Naive B cell (primary cell): ENCODE measurements at places on chromosomes 3 and 15. TPM values are rescaled to one million over a fixed set of nuclear protein-coding genes. Genes with fewer than 3 reads are reported as not detected.

DLL4 gene
- polyA plus RNA-seq, result not detected

P2RY13 gene
- polyA plus RNA-seq, result 0.17 TPM

ALCAM gene
- polyA plus RNA-seq, result 18.1 TPM

- H3K36me3 ChIP-seq, result no peaks in the 10 kb centered on the region
- H3K4me1 ChIP-seq, result peaks cover 35% of the 10 kb centered on the region
- H3K4me3 ChIP-seq, result peak within 1 kb of the TSS; percentile 87
- H3K27ac ChIP-seq, result peak within 1 kb of the TSS; percentile 95
- no peaks in the 10 kb centered on the region for H3K27me3 ChIP-seq
Observed at GRCh38 chr15:76994971-76995945, at the start of gene PSTPIP1. PSTPIP1 (plus strand) TSS chr15:76995126; CDS start chr15:76995574, 448 bp downstream.

DNA sequence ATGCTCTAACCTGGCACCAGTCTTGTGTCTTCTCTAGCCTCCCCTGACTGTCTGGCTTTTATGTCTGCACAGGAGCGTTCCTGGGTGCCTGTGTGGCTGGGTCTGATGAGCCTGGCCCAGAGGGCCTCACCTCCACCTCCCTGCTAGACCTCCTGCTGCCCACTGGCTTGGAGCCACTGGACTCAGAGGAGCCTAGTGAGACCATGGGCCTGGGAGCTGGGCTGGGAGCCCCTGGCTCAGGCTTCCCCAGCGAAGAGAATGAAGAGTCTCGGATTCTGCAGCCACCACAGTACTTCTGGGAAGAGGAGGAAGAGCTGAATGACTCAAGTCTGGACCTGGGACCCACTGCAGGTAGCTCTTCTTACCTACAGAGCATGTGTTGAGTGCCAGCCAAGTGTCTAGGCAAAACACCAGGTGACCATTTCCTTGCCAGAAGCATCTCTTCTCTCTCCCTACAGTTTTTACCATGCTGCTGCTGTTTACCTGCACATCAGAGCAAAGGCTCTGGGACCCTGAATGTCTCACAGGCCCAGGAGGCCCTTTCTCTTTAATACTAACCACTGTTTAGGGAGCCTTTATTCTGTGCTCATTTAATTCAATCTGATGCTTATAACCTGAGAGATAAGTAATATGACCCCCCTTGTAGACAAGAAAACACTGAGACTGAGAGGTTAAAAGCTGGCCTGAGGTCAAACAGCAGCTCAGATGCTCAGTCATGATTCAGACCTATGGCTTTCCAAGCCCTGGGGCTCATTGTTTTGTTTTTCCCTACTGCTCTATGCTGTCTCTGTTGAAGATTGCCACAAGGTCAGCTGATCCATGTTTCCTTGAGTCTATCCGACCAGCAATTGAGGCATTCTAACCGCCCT, 10.4 kb downstream of the PODXL2 start:
- no peak overlapping the region for H3K27ac ChIP-seq
- no peaks in the 10 kb centered on the region for H3K36me3 ChIP-seq
- H3K27me3 ChIP-seq, result no peaks in the 10 kb centered on the region
- DNase-seq, result no peak

- no peak overlapping the region for H3K4me3 ChIP-seq
- H3K27me3 ChIP-seq, result peaks cover 78% of the 10 kb centered on the region
- peaks cover 7% of the 10 kb centered on the region for H3K4me1 ChIP-seq
- H3K36me3 ChIP-seq, result peaks cover 6% of the 10 kb centered on the region
- no peak overlapping the region for H3K27ac ChIP-seq
Observed at GRCh38 chr3:132034097-132034485, 723 bp downstream of the CPNE4 start.

DNA sequence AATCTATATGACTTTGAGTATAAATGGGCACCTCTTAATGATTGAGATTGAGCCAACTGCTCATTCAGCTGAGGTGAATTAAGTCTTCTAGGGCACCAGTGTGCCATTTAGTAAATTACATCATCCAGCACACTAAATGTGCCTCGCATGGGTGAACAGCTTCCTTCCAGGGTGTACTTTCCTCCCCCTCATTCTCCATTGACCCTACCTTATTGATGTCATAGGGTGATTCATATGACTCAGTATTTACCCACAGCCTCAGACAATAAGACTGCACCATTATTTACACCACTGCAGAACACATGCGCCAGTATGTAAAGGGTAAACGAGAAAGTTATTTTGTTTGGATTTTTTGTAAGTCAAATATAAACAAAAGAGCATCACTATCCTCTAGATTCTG, 185.2 kb upstream of the ARL6 start:
- no peak overlapping the region for H3K27ac ChIP-seq
- no peaks in the 10 kb centered on the region for H3K4me1 ChIP-seq
- no peaks in the 10 kb centered on the region for H3K36me3 ChIP-seq
- H3K27me3 ChIP-seq, result no peaks in the 10 kb centered on the region
- DNase-seq, result no peak

GRCh38 chr3:183427876-183428446, 458 bp downstream of the MCF2L2 start:
- no peak overlapping the region for H3K27ac ChIP-seq
- peak overlapping the region; percentile 83 for H3K4me3 ChIP-seq
- H3K36me3 ChIP-seq, result peaks cover 7% of the 10 kb centered on the region
- peaks cover 7% of the 10 kb centered on the region for H3K4me1 ChIP-seq
- DNase-seq, result peak; percentile 25

DNA sequence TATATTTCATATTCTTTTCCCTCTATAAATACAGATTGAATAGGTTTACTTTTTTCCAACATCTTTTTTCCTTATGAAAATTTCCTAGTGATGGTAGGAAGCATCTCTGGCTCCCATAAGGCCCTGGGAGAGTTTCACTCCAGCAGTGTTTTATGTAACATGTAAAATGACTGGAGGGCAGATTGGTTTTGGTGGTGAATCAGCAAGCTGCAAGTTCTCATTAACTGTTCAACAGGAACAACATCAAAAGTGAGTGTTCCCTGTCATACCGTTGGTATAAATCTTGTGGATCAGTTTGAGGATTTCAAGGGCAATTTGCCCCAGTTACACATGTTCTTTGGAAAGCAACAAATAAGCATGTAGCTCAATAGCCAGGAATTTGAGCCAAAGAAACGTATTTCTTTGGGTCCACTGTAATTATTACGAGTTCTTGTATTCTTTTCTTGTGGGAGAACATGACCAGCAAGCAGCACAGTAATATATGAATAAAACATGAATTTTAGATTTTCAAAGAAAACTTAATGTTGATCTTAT, 345.7 kb downstream of the SV2B start:
- H3K36me3 ChIP-seq, result no peaks in the 10 kb centered on the region
- no peaks in the 10 kb centered on the region for H3K27me3 ChIP-seq
- no peak overlapping the region for H3K27ac ChIP-seq
- no peak for DNase-seq
- no peak overlapping the region for H3K4me3 ChIP-seq

GRCh38 chr3:168422843-168423242, 327.1 kb upstream of the GOLIM4 start:
- no peaks in the 10 kb centered on the region for H3K36me3 ChIP-seq
- no peak overlapping the region for H3K27ac ChIP-seq
- H3K4me3 ChIP-seq, result no peak overlapping the region
- no peak for DNase-seq

DNA sequence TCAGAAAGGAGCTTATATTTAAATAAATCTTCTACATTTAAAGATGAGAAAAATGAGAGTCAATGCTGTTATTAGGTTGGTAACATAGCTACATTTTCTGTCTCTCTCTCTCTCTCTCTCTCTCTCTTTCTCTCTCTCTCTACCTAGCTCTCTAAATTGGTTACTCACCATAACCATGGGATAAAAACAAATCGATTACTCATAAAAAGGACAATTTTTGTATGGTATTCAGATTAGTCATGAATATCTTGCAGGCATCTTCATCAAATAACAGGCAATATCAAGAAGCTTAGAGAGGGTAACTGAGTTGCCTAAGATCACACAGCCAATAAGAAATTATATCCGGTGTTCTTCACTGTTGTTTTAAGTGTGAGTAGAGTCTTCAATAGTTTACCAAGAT, 81.8 kb upstream of the ALCAM start:
- no peak overlapping the region for H3K4me3 ChIP-seq
- DNase-seq, result no peak
- no peaks in the 10 kb centered on the region for H3K27me3 ChIP-seq
- H3K27ac ChIP-seq, result no peak overlapping the region
- H3K36me3 ChIP-seq, result no peaks in the 10 kb centered on the region
